ENCODE measurements at places on chromosomes 2 and 18.

DNA sequence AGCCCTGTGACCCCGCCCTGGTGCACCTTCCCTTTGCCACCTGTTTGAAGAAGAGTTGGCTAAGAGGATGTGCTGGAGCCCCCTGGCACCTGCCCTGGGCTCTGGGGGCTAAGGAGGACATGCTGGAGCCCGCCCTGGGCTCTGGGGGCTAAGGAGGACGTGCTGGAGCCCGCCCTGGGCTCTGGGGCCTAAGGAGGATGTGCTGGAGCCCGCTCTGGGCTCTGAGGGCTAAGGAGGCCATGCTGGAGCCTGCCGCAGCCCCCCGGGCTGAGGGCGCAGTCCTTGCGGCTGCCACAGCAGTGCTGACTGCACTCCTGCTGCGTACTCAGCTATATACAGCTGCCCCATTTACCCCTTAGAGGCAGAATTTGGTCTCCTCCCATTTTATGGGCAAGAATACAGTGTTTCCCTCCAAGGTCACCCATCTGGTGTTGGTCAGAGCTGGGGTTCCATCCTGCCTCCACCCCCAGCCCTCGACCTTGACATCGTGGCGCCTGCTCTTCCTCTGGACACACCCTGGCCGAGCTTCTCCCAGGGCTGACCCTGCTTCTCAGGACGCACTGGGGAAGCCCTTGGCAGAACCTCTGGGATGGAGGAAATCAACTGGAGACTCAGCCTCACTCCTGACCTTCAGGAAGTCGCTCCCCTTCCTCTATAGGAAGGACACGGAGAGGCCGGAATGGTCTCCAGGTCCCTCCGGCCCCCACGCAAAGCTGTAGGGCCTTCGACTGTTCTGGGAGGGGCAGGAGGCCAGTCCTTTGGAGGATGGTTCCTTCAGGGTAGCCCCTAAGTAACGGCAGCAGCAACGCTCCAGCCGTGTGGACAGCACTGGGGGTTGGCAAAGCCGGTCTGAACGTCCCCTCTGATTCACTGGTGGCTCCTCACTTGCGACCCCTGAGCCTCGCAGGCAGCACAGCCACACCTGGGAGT lies 65.0 kb upstream of the HPCAL1 start:
- no peak for DNase-seq

- no peak for DNase-seq
These were observed 3.1 kb downstream of the CCL20 start for GRCh38 chr2:227816507-227817294.

GRCh38 chr2:8539743-8540551 lies 141.9 kb upstream of the ID2 start:
- DNase-seq = no peak

DNA sequence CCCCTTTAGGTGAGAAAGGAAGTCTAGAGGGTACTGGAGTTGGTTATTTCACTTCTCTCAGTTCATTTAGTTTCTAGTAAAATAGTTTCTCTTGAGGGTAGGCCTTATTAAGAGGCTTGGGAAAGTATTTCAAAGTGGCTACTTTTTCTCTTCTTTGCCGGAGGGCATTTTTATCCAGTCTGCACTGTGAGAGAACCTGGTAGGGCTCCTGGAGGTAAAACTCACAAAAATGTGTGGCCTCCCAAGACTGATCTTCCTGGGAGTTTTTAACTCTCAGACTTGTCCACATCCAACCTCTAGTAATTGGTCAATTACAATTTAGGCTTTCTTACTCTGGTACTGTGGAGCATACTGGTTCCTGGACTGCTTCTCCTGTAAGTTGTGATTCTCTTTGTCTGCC lies 28.0 kb downstream of the EHBP1 start:
- DNase-seq = no peak

GRCh38 chr18:2654928-2655177 lies 673 bp upstream of the SMCHD1 start:
- peak; percentile 68 for DNase-seq

GRCh38 chr2:190626641-190627210 lies 22.2 kb upstream of the NAB1 start:
- no peak for DNase-seq

DNA sequence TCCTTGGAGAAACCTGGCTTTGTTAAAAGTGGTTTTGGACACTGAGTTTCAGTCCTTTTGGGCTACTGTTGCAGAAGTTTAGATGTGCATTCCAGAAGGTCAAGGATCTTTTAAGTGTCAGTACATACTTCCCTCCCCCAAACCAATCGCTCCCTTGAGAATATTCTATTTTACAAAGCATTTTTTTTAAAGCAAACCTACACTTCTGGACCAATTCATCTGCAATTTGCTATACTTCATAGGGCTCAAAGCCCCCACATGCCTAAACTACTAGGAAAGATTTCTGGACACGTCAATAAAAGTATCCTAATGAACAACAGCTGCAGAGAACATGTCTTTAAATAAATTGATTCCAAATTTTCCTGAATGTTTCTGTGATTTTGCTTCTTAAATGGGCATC lies 157.6 kb downstream of the RDH14 start:
- no peak for DNase-seq

GRCh38 chr2:233210843-233211547 lies 40.5 kb upstream of the ATG16L1 start:
- no peak for DNase-seq

- no peak for DNase-seq
These were observed 103.3 kb downstream of the AOX1 start for GRCh38 chr2:200689115-200689514.

GRCh38 chr2:238084761-238085160 lies 15.4 kb upstream of the ESPNL start:
- DNase-seq = no peak

DNA sequence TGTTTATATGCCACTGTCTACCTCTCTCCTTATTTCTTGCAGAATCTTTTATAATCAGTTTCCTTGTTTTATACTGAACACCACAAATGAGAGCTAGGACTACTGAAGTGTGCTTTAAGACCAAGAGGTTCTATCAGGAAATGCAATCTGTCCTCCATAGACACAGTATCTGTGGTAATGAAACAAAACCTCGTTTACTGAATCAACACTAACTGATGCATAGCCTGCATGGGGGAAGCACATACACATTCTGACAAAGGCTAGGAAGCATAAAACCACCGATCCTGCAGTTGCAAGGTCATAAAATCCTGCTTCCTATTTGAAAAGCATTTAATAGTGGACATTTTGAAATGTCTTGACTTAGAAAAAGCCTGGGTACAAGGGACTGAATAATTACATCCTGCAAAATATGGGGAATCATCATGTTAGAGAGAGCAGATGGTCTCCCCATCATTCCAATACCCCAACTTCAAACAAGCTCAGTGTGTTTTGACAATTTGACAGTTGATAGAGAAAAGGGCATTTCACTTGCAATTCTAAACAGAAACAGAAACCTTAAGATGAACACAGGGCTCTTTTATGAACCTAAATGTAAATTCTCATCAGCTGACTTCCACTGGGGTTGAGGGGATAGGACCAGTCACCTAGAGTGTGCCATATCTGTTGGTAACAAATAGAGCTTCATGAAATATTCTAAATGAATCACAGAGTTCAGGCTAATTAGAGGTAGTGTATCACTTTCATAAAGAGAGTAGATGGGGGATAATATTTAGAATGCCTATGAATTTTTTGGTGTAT lies 1845.6 kb upstream of the PIK3C3 start:
- DNase-seq = no peak

GRCh38 chr18:59821983-59822382 lies 77.8 kb upstream of the PMAIP1 start:
- DNase-seq = no peak

GRCh38 chr2:9206991-9207640 lies 504 bp downstream of the ASAP2 start:
- no peak for DNase-seq

Measured in stimulated activated CD8-positive, alpha-beta memory T cell treated with anti-CD3 and anti-CD28 coated beads, Interleukin-15, amount 100 ng/mL, for 4 hours (primary cell).